ENCODE measurements at places on chromosomes 1 and 21.

- DNase-seq: peak; percentile 21
Observed at GRCh38 chr1:184298440-184299405, 88.1 kb upstream of the C1orf21 start.

DNA sequence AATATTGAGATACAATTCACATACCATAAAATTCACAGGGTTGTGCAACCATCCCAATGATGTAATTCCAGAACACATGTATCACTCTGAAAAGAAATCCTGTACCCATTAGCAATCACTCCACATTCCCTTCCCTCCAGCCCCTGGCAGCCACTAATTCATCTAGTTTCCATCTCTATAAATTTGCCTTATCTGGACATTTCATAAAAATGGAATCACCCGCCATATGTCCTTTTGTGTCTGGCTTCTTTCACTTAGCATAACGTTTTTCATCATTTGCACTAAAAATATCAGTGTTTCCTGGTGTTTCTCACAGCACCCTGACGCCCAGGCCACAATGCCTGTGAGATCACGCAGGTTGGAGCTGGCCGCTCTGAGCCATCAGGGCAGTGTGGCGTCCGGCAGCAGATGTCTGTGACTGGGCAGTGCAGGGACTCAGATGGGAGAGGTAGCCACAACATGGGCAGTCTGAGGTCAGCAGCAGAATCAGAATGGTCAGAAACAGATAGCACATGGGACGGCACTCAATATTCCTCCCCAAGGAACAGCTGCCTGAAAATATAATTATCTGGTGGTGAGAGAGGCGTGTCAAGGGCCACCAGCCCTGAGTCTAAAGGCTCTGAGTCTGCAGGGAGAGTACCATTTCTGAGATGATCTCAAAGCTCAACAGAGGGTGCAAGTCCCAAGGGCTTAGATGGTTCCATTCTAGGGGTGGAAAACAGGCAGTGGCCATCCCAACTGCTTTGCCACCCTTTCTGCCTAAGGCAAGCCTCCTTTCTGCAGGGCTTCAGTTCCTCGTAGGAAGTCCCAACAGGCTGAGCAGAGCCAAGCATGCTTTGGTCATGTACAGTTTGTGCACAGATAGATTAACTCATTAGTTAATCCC lies 129.4 kb upstream of the EDN2 start:
- DNase-seq: peak; percentile 91

- no peak for DNase-seq
Observed at GRCh38 chr1:218699421-218699820, 354.3 kb downstream of the TGFB2 start.

GRCh38 chr1:67489643-67490042 lies 59.4 kb upstream of the SERBP1 start:
- DNase-seq: peak; percentile 27

GRCh38 chr1:109768820-109769219 lies 5.1 kb upstream of the EPS8L3 start:
- no peak for DNase-seq

DNA sequence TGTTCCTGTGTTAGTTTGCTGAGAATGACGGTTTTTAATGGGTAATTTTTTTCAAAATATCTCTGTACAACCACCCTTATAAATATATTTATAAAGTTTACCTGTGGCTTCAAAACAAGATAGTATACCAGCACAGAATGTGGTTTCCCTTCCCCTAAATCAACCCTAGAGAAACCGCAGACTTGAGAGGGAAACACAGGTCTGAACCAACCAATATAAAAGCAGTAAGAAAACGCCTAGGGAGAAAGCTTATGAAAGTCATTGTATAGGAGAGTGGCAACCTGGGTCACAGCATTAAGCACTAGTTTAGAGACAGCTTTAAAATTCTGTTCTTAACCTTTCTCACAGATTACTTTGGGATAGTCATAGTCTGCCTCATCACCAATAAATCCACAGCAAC lies 180.6 kb upstream of the LHX8 start:
- no peak for DNase-seq

DNA sequence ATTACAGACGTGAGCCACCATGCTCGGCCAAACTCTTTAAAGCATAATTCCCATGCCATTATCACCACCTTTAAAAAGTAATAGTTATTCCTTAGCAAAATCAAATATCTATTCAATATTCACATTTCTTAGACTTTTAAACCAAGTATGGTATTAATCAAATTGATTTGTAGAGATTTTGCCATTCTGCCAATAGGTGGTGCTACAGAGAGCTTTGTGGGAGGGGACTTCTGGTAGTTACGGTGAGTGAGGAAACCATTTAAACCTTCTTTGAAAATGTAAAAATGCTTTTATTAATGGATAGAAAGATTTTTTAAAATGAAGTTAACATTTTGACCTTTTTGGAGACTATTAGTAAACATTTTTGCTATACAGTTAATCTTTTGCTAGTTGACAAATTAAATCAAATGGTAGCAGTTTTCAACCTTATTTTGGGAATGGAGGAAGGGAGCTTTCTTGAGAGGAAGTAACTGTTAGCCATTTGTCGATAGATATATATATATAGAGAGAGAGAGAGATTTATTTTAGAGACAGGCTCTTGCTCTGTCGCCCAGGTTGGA lies 19.3 kb downstream of the IARS2 start:
- peak; percentile 38 for DNase-seq

DNA sequence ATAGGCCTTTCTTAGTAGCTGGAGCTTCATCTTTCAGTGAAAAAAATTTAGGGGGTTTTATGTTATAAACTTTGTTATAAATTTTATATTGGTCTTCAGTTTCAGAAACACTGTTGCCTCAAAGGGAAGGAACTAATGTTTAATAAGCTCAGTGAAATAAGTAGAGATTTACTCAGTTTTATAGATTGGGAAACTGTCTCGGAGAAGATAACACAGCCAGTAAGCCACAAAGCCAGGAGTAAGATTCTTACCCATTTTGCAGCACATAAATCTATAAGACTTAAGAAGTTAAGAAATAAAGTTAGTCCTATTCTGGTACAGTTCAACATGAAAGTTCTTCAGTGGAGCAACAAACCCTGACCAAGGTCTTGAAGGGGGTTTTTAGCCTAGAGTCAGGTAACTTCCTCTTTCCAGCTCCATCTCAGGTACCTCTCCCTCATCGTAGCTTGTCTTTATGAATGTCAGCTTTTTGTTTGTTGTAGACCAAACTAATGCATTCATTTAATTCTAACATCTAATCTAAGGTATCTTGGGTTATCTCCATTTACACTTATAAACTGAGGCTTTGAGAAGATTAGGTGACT lies 3.3 kb downstream of the KPNA6 start:
- no peak for DNase-seq

GRCh38 chr1:206834217-206834616 lies 31.2 kb upstream of the IL20 start:
- DNase-seq: no peak

- no peak for DNase-seq
Observed at GRCh38 chr1:11610629-11611180, 43.5 kb downstream of the FBXO2 start.

DNA sequence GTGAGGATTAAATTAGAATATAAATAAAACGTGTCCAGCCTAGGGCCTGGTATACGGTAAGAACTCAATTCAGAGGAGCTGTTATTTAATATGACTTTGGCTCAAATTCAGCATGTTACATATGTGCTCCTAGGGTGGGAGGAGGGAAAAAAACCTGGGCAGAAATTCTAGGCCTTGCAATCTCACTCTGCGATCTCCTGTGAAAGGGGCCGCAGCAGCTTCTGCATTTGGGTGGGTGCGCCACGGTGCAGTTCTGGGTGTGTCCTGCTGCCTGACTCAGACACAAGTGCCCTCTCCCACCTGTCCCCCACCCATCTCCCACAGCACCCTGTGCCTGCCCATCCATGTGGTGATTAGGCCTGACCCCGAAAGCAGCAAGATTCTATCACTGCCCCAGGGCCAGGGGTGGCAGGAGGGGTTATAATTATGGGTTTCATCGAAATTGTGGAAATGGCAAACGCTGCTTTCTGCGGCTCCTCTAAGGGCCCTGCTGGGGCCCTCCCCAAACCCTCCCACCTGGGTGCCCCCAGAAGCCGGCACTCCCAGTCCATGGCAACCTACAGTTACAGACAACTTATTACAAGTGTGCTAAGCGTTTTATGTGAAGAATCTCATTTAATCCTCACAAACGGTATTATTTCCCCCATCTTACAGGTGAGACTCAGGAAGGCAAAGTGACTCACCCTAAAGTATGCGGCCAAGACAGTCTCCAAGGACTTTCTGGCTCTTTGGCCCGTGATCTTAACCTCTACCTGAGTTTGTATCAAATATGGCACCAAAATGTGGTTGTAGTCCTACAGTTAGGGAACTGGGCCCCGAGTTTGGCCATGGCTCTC lies 25.5 kb upstream of the GRHL3 start:
- DNase-seq: no peak

- DNase-seq: peak; percentile 44
Observed at GRCh38 chr1:81149649-81150325, 650.9 kb upstream of the ADGRL2 start.
